ENCODE measurements at places on chromosomes 1 and 21.
A peak's percentile ranks its signal among the peaks of the same experiment; 100 is the strongest.

DNA sequence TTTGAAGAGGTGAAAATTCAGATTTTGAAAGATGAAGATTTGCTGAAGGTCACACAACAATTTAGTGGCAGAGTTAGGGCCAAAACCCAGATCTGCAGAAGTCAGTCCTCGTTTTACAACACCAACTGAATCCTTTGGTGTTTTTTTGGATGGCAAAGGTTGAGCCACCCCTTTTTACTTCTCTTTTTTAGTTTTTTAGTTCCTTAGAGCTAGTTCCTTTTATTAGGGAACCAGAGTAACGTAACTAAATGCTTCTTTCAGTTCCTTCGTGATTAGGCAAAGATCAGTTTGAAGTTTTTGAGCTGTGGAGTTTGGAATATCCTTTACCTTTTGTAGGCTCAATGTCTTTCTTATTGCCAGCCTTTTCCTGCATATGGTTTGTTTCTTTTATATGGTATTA lies 67.9 kb upstream of the ARID1A start:
- DNase-seq, result no peak

- DNase-seq, result no peak
Measured at GRCh38 chr1:232579466-232579865, 50.5 kb downstream of the SIPA1L2 start.

DNA sequence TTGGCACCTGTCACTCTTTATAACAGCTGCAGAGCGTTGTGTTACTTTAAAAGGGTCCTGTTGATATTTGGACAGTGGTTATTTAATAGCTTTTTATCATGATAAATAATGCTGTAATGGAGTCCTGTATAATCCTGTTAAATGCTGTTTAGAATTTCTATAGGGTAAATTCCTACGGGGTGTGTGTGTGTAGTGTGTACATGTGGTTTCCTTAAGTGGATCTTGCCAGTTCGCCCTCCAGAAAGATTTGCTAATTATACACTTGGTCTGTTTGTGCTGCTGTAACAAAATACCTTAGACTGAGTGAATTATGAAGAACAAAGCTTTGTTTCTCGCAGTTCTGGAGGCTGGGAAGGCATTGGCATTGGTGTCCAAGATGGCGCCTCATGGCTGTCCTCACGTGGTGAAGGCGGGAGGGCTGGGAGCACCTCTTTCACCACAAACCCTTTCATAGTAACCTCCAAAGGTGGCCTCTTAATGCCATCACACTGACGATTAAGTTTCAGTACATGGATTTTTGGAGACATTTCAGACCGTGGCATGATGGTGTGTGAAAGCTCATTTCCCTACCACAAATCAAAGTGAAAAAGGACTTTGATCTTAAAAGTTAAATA lies 11.2 kb downstream of the PRMT2 start:
- no peak for DNase-seq

GRCh38 chr1:29525941-29526340 lies 289.6 kb downstream of the PTPRU start:
- no peak for DNase-seq

DNA sequence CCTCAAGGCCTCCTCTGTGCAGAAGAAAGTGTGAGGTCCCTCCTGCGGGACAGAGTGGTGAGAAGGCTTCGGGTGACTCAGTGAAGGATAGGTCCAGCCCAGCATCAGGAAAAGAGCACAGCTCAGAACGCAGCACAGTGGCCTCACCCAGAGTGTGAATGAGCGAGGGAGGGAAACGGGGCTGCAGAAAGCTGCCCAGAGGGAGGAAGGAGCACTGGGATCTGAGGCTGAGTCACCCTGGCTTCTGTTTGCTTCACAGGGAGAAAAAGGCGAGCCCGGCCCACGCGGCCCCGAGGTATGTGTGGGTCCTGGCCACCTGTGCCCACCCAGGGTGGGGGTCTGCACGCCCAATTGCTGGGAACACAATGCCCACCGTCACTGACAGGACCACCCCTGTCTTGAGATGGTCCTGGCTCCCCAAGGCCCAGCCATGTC lies 24.3 kb downstream of the COL6A2 start:
- no peak for DNase-seq

DNA sequence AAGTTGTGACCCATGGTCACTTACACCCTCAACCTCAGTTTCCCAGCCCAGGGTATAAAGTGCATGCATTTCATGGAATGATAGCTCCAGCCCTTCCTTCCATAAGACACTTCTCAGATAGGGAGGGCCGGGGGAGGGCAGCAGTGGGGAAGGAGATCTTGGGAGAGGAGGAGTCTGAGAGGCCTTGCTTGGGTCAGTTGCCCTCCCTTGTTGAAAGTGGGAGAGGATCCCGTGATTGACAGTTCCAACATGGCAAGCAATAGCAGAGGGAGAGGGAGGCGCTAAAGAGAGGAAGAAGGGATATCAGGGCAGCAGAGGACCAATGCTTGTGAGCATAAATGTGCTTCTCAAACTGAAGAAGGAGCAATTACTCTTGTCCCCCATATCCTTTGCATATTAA lies 244.4 kb downstream of the CHRM3 start:
- no peak for DNase-seq

GRCh38 chr1:200075938-200076546 lies 48.5 kb downstream of the NR5A2 start:
- DNase-seq, result no peak

GRCh38 chr1:6033986-6034749 lies 11.5 kb upstream of the KCNAB2 start:
- peak; percentile 11 for DNase-seq

DNA sequence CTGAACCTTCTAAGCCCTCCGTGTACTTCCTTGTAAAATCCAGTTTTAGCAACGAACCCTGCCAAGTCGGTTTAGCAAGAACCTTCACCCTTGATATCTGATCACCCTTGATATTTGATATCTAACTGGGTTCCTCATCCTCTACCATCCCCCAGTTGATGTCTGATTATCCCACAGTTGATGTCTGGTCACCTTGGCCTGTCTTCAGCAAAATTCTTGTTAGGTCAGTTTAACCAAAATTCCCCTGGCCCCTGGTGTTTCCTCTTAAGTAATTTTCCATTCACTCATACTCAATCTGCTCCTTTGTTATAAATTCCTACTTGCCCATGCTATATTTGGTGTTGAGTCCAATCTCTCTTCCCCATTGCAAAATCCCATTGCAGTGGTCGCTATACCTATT lies 114.5 kb upstream of the ZNHIT6 start:
- DNase-seq, result no peak

DNA sequence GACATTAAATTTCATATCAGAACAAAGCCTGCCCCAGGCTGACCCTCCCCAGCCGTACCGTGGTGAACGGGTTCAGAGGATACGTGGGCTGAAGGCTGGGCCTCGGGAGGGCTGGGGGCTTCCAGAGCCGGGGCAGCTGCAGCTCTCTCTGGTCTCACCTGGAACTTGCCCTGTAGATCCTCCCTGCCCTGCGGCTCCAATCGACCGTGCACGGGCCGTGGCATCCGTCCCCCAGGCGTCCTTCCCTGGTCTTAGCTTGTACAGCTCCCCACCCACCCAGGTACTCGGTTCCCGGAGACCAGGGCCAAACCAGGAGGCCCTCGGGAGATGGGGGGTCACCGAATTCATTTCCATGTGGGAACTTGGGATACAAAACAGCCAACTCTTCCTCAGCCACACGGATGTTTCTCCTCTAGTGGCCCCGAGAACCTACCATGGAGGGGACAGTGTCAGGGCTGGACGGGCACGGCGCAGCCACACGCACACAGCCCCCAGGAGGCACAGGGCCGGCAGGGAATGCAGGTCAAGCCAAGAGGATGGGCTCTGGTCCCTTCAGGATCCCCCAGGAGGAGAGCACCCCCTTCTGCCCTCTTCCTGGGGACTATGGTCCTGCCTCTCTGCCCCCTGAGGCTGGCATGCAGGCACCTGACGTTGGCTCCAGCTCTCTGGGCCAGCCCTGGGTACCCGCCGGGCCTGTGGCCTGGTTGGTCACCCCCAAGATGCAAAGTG lies 3.1 kb downstream of the B3GALT6 start:
- no peak for DNase-seq

DNA sequence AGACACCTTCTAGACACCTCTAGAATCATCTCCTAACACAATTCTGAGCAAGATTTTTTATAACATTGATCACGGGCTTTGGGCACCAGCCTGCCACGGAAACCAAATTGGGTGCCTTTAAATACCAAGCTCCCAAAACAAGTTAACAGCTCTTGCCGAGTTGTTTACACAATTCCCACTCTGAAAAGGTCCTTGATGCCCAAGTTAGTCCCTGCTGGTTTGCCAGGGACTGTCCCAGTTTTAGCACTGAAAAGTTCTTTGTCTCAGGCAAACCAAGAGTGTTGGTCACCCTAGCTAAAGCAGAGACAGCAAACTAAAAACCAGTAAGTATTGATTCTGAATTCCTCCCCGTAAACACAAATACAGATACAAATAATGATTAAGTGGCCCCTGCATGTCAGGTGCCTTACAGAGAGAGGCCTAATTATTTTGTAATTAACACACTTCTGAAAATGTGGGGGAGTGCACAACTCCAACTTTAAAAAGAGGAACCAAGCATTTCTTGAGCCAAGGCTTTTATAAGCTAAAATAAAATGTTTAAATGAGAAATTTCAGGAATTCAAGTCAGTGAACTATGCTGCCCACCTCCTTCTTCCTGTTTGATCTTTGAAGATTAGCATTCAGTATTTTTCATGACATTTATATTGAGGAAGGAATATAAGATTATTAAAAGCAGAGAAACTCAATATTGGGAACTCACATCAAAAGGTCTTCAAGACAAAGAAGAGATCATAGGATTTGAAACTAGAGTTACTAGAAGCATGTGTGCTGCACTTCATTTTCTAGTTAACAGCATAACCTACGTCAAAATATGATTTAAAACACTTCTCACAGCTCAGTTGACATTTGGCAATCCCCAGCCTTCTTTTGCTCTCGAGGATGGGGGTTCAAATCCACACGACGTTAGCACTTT lies 9.0 kb upstream of the UBE2U start:
- no peak for DNase-seq

DNA sequence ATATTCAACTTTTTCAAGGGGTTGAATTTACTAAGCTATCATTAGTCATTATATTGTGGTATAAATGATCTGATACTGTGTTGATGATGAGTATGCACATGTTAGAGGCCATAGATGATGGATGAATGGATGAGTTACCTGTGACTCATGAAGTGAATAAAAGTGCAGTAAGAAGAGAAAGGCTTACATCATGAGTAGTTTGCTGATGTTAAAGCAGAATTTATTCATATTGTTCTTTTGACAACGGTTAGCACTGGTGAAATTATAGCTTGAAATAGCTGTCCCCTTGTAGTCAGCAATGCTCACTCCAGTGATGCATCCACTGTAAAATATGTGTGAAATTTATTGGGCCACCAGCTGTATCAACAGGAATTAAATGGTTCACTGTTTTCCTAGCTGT lies 541.0 kb upstream of the ZRANB2 start:
- no peak for DNase-seq

GRCh38 chr1:177857285-177857684 lies 112.6 kb downstream of the SEC16B start:
- no peak for DNase-seq

DNA sequence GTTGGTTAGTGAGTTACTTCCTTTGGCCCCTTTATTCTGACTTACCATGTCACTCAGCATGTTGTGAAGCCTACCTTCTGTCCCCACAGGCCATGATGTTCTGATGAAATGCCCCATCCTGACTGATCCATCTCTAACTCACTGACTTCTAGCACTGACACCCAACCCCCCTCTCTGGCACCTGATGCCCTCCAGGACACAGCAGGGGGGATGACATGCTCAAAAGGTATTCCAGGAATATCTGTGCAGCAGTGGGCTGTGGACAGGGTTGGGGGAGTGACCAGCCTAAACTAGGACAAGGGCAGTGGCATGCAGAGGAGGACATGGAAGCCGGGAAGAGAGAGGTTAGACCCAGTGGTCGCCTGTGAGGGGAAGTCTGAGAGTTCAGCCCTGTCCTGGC lies 25.5 kb downstream of the SYT2 start:
- DNase-seq, result no peak

GRCh38 chr21:37805266-37805665 lies 111.0 kb downstream of the KCNJ6 start:
- no peak for DNase-seq

DNA sequence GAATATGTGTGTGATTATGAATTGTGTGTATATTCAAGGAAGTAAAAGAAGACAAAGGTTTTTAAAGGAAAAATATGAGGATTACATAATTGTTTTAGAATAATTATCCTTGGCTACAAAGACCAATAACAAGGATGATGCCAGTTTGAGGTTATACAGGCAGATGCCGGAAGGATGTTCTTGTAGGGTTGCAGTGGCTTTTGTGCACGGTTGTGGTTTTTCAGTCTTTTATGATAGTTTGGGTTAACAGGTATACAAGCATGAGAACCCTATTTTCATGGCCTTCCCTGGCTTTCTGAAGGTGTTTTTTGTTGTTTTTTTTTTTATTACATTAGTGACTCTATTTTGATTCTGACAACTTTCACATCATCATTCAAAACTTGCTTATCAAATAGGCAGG lies 4.9 kb downstream of the CR2 start:
- no peak for DNase-seq

Data from stimulated activated CD8-positive, alpha-beta memory T cell treated with anti-CD3 and anti-CD28 coated beads, Interleukin-7, amount 100 ng/mL, for 1 hour (primary cell).